ENCODE measurements at places on chromosomes 3 and 15.
A peak's percentile ranks its signal among the peaks of the same experiment; 100 is the strongest.

DNA sequence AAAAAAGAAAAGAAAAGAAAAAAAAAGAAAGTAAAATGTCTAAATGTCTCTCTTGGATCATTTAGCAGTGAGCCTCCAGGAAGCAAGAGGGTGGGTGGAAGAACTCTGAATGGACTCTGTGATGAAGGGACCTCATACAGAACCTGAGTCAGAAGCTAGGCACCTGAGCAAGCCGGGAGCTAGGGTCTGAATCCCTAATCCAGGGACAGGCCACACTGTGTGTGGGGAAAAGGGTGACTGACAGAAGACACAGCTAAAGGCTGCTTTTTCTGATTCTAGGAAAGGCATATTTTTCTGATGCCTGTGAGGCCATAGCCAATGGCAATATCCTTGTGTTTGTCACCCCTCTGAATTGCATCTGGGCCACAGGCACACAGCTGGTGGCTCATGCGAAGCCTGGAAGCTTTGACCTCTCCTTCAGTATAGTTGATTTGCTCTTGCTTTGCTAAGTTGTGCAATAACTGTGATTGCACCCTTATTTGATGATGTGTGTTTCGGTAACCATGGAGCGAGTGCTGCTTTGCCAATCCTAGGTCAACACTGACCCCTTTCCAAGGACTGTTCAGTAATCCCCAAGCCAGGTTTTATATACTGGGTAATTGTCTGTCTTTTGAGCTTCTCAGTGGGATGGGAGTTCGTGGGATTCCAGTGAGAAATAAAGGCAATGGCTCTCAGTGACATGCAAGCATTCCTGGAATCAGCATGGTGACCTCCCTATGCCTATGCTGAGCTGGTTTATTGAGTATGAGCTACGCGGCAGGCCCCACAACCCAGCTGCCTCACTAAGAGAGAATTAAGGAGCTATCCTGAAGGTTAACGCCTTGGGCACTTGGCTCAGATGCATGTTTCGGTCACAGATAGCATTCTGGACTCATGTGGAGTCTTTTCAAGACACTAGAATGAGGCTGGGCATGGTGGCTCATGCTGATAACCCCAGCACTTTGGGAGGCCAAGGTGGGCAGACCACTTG, 49.0 kb upstream of the OSBPL11 start:
- no peaks in the 10 kb centered on the region for H3K36me3 ChIP-seq
- no peaks in the 10 kb centered on the region for H3K27me3 ChIP-seq
- DNase-seq, result no peak
- H3K27ac ChIP-seq, result no peak overlapping the region

DNA sequence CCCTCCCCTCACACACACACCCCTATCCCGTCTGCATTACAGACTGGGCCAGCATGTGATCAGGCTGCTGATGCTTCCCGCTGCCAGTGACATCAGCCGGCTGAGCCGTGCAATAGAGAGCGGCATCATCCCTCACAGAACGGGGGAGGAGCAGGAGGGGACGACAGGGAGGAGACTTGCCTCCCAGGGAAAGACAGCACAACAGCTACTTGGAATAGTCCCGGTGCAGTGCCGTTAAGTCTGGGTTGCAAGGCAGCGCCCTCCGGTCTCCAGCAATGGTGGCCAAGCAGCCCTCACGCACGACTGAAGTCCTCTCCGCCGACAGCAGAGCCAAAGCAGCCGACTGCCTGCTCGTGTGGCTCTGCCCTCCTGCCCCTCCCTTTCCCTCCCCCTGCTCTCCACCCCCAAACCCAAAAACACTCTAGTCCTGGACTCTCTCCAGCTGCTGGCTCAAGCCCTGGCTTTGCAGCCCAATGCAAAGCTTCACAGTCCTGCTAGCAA, 31.5 kb upstream of the RPS17 start:
- H3K27me3 ChIP-seq, result peaks cover 17% of the 10 kb centered on the region
- peaks cover 3% of the 10 kb centered on the region for H3K4me1 ChIP-seq
- no peaks in the 10 kb centered on the region for H3K36me3 ChIP-seq
- H3K4me3 ChIP-seq, result no peak overlapping the region
- no peak for DNase-seq
- no peak overlapping the region for H3K27ac ChIP-seq

DNA sequence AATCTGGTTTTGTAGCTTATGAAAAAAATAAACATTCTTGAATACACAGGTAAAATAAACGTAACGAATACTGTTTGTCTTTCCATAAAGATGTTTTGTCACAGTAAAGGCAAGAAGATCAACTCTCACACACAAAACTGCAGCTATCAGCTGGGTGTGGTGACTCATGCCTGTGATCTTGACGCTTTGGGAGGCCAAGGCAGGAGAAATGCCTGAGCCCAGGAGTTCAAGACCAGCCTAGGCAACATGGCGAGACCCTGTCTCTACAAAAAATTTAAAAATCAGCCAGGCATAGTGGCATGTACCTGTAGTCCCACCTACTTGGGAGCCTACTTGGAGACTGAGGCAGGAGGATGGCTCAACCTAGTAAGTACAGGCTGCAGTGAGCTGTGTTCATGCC, 39.6 kb downstream of the CBLB start:
- no peaks in the 10 kb centered on the region for H3K27me3 ChIP-seq
- peak; percentile 49 for DNase-seq
- H3K4me3 ChIP-seq, result peak overlapping the region; percentile 62
- H3K4me1 ChIP-seq, result peaks cover 93% of the 10 kb centered on the region
- peaks cover 70% of the 10 kb centered on the region for H3K36me3 ChIP-seq

- DNase-seq, result no peak
- no peaks in the 10 kb centered on the region for H3K4me1 ChIP-seq
- H3K36me3 ChIP-seq, result no peaks in the 10 kb centered on the region
- H3K27me3 ChIP-seq, result peaks cover 11% of the 10 kb centered on the region
- no peak overlapping the region for H3K27ac ChIP-seq
Measured at GRCh38 chr15:70416829-70417228, 319.1 kb upstream of the TLE3 start.

DNA sequence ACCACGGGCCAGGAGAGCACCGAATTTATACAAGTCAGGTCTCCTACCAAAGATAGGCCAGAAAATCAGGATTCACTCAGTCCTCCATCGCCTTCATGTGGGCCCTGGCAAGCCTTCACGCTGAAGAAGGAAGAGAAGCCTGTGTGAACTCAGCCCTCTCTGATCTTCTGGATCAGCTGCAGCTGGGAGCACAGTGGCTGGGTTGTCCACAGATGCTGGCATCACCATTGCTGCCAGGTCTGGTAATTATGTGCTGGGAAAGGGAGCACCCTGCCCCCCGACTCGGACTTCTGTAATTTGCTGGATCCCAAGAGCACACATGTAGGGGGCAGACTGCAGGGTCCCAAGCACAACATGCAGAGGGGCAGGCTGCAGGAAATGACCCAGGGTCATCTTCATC, 12.4 kb upstream of the PDE8A start:
- no peaks in the 10 kb centered on the region for H3K4me1 ChIP-seq
- no peak overlapping the region for H3K4me3 ChIP-seq
- H3K27me3 ChIP-seq, result peaks cover 2% of the 10 kb centered on the region
- H3K27ac ChIP-seq, result no peak overlapping the region

DNA sequence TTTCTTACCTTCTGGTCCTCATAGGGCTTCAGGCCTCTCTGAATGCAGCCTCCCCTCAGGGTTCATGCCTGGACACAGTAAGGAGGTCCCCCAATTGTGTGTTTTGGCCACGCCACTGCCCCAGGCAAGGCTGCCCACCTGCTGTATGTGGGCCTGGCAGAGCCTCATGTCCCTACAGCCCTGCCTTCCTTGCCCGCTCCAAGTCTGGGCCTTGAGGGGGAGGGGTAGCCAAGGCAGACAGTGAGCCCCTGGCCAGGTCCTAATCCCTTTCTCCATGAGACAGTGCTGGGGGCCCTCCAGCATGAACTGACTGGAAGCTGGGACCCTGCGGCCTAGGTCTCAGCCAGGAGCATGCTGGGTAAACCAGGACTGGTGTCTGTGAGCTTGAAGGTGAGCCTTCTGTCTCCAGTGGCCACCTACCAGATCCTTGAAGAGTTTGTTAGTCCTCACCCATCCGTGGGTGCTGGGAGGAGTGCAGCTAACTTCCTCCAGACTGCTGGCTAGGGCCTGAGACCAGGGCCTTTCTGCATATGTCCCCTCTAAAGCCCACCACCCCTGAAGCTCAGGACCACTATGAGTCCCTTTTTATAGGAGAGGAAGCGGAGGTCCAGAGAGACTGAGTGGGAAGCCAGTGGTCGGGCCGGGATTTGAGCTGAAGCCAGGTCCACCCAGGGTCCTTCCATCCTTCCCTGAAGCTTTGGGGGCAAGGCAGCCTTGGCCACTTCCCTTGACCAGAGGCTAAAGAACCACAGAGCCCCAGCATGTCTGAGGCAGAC, 8.7 kb downstream of the ZBTB47 start:
- no peaks in the 10 kb centered on the region for H3K36me3 ChIP-seq
- H3K4me1 ChIP-seq, result peaks cover 2% of the 10 kb centered on the region
- no peak overlapping the region for H3K27ac ChIP-seq

DNA sequence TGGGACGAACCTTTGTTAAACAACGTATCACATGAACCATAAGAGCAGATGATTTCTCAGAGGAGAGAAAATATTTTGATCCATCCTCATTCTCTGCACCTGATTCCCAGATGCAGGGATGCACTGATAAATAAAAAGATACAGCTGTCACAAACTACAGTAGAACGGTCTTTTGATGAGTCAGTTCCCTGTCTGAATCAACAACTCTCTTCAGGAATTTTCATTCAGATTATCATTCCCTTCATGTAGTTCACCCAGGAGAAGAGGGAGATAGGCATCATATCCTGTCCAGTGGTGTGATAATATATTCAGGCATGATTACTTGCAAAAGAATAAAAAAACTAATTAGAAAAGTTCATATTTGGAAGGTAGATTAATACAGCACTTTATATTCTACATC, 521.5 kb downstream of the PYDC2 start:
- H3K36me3 ChIP-seq, result no peaks in the 10 kb centered on the region
- DNase-seq, result no peak
- no peak overlapping the region for H3K4me3 ChIP-seq
- H3K4me1 ChIP-seq, result no peaks in the 10 kb centered on the region
- H3K27ac ChIP-seq, result no peak overlapping the region
